NCI-H1092 (cell line): ENCODE measurements at places on chromosomes 7 and 10.

GRCh38 chr10:36457751-36458150 lies 667.6 kb upstream of the ANKRD30A start:
- DNase-seq: no peak

DNA sequence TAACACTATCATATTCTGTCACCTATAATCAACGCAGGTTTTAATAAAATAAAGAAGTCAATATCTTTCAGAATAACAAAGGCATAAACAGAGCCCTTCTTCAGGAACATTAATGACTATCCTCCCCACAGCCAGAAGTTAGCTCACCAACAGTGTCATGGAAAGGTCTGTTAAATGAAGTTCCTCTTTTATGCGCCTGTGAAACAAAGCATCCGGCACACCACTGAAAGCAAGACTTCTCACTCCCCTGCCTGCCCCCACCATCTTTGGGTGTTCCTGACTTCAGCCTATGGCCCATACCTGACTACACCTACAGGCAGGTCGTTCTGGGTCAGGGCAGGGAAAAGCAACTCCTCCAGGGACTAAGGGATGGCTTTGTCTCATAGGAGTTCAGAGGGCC lies 205.4 kb downstream of the FANK1 start:
- no peak for DNase-seq

DNA sequence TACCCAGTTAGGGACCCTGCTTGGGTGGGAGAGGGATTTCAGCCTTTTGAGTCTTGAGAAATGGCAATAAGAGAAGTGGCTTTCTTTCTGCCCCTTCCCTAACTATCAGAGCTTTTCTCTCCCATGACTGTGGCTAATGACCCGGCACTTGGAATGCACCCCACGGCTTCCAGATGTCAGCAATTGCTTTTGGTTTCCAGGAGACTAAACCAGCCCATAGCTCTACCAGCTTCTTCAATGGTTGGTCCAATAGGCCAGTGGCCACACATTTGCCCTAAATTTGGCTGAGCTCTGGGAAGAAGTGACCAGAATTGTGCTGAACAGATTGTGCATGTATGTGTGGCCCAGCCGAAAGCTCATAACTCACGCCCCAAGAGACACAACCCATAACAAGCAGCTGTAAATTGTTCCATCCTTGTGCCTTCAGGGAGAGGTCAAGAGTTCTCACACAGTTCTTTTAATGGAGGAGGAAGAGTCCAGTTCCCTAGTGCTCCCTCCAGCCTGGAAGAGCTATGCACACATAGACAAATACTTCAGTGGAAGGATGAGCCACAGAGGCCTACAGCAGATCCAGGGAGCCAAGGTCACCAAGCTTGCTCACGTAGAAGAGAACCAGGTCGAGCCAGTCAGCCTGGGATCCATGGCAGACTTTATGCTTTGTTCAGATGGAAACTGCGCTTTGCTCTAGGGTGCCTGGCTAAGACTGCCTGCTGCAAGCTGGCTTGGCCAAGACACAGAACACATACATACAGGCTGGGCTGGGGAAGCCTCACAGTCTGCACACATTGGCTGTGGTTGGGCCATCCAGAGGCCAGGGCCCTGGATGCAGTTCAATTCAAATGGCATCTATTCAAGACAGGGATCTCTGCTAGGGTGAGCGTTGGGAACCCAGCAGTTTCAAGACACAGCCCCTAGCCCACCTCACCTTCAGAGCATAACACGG lies 131.8 kb upstream of the HABP2 start:
- DNase-seq: no peak

DNA sequence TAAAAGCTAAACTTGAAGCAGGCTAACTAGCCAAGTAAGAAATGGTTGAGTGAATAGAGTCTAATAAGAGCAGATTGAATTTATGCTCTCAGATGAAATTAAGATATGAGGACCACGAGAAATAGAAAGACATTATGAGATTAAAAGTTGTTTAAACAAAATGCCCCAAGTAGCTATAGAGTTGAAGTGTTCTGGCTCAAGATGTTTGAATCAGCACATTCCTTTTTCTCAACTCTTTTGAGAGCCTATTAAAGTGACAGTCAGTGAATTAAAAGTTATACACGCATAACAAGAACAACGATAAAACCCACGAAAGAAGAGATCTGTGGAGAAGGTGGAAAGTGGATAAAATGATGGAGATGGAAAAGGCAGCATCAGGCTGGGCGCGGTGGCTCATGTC lies 322.2 kb upstream of the ANKRD30A start:
- DNase-seq: no peak

DNA sequence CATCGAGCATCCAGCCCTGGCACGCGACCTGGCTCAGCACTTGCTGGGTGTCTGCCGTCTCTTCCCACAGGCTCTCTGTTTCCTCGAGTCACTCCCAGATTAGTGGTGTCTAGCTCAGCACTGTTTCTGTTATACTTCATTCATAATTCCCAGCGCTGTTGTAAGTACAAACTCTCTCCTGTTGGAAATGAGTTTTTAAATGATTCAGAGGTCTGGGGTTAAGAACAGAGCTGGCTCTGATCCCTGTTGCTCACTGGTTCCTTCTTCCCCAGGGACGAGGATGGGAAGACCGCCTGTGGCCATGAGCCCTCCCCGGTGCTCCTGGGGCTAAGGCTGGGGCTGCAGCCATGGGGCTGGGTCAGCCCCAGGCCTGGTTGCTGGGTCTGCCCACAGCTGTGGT lies 17.3 kb upstream of the C10orf95 start:
- no peak for DNase-seq
